ENCODE measurements at places on chromosomes 5 and 9.

DNA sequence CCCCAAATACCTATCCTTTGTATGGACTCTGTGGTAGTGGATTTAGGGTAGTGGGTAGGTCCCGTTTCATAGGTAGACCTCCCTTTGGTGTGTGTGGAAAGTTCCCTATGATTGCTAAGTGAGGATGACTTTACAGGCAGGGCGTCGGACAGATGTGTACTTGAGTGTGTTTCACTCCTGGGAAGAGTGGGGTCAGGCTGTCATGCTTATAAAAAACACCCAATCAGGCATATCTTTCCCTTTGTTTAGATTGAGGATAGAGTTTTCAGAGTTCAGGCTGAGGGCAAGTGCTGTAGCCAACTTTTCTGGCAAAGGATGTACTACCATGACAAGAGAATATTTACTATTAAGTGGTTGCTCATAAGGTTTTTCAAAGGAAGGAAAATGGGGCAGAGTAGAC lies 242.0 kb downstream of the YTHDC2 start:
- no peak for DNase-seq

DNA sequence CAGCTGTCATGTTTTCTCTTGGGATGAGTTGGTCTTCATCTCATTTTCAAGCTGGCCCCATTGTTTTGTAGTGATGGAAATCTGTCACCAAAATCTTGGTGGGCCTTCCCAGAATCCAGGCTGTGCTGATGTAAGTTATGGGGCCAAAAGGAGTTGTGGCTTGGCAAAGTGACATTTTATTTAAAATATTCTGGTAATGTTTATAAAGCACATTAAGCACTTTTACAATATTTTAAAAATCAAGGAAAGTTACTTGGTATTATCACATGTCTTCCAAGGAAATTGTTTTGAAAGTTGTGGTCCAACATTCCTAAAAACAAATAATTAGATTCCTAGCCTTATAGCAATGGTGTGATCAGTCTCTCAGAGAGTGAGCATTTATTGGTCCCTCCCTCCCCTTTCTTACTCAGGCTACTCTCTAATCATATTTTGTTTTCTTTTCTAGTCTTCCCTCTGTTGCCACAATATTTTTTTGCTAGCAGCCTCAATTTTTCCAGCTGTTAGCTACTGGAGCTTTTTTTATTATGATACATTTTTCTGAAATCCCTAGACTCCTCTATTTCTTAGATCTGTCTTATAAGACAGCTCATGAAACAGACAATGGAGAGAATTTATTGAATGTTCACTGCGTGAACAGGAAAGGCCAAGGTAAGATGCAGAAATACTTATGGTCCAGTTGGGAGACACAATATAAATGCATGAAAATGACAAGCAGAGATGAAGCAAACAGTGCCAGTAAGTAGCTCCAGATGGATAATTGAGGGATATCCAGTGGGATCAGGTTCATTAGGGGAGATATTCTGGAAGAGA lies 408.1 kb upstream of the ZNF608 start:
- peak; percentile 53 for DNase-seq

DNA sequence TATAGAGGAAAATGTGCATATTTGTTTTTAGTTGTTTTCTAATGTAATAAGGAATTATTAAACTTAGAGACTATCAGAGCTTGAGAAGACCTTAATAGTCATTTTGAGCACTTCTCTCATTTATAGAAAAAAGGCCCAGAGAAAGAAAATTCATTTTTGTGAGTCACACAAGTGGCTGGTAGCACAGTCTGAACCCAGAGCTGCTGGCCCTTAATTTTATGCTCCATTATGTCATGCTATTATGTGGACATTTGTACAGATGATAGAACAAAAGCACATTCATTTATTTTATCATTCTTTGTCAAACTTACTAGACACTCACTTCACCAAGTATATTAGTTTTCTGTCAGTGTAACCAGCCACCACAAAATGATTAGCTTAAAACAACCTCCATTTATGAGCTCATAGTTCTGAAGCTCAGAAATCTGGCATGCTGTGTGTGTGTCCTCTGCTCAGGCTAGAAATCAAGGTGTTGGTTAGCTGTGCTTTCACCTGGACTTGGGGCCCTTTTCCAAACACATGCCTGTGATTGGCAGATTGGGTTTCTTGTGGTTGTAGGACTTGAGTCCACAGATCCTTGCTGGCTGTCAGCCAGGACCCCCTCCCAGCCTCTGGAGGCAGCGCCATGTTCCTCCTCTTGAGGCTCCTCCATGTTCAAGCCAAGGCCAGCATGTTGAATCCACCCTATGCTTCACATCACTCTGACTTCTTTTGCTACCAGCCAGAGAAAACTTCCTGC lies 188.9 kb downstream of the ARHGAP26 start:
- peak; percentile 29 for DNase-seq

- no peak for DNase-seq
Observed at GRCh38 chr5:66840511-66841013, 244.4 kb downstream of the MAST4 start.

- DNase-seq, result peak; percentile 2
Observed at GRCh38 chr5:121503111-121503840, 348.4 kb upstream of the FTMT start.

DNA sequence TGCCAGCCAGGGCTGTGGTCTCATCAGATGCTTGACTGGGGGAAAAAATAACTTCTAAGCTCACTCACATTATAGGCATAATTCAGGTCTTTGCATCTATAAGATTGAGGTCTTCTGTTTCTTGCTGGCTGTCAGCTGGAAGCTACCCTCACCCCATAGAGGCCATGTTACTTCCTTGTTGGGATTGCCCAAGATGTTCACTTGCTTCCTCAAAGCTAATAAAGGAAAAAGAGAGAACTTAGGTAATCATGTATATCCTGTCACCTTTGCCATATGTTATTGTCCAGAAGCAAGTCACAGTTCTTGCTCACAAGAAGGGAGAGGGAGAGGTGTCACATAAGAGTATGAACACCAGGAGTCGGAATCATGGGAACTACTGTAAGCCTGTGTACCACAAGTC lies 38.7 kb upstream of the ANKRD34B start:
- no peak for DNase-seq

- DNase-seq, result no peak
Observed at GRCh38 chr9:27564670-27565069, 8.6 kb downstream of the C9orf72 start.

DNA sequence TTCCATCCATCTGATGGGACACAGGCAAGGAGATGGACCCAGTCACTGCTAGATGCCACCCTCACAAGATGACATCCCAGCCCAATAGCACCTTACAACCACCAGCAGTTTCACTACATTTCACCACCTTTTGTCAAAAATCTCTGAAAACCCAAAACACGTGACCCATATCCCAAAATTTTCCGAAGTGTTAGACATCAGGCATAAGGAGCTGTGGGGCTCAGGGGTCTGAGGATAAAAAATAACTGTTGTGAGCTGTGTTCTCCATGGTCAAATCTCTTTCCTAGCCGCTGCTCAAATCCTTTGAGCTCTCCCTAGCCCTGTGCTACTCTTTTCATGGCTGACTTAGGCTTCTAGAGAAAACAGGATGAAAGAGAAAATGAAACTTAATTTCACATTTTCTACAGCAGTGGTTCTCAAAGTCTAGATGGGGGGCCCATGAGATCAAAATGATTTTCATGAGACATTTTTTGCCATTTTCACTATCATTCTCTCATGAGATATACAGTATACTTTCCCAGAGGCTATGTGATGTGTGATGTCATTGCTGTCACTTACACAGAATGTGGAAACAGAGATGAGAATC lies 40.7 kb downstream of the TIMD4 start:
- DNase-seq, result no peak

DNA sequence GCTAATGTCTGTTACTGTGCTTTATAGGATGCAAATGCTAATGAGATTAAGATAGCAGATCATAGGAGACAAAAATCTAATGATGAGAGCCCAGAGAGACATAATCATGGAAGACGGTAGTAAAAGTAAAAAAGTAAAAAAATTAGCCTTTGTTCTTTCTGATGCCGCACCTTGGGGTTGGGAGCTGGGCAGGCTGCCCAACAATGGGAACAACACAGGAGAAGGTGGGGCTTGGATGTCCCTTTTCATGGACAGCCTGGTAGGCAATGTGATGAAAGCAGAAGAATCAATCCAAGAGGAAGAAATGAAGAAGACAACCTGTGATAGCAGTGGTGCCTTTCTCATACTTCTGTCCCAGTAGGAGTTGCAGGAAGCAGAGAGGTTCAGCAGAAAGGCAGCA lies 57.2 kb downstream of the RAB14 start:
- no peak for DNase-seq

GRCh38 chr9:125161284-125161918 lies 18.1 kb upstream of the SCAI start:
- peak; percentile 70 for DNase-seq

GRCh38 chr5:151740336-151740942 lies 18.0 kb downstream of the ATOX1 start:
- DNase-seq, result peak; percentile 98

DNA sequence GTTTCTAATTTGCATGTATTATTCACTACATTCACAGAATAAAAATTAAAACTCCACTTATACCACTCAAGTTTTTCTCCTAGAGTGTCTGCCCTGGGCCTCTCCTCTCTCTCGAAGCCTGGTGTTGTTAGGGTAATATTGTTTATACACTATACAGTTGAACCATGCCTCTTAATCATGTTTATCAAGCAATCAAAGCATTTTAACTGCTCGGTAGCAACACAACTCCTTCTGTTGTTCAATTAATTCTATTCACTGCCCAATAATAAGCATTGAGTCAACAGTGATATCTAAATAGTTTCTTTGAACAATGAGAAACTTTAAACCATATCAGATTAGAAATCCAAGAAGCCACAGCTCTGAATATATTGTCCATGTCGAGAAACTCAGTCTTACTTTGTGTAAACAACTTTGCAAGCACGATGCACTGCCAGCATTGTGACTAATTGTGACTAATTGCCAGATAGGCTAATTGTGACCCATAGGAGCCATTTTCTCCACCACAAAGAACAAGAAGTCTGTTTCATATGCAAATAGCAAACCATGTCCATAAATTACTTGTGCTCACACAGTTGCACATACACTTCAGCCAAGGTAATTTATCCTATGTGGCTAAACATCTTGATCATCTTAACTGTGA lies at the start of gene DNAH5:
TSS of gene DNAH5 (minus strand) at position 129 of the 640 bp plus-strand sequence. CDS start 250 bp downstream, outside the sequence.
- peak; percentile 3 for DNase-seq

- DNase-seq, result peak; percentile 15
Observed at GRCh38 chr5:113487416-113487780, 855 bp downstream of the MCC start.

DNA sequence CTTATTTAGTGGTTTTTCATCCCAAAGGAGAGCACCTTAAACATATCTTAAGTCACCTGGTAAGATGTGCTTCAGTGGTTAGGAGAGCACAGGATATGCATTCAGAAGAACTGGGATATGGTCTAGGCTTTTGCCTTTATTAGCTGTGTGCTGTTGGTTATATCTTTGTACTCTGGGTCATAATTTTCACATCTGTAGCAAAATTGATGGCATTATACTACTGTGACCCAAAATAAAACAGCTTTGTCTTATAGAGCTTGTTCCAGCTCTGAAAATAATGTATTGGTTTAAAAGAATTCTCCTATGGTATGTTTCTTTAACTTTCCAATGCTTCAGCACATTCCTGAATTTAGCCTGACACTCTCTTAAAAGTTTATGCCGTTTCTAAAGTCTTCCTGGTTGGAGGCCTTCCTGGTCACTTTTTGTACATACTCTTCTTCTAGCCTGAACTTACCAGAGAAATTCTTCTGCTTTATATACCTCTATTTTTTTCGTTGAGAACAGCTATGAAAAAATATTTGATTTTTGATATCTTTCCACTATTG lies 337.1 kb upstream of the MPDZ start:
- no peak for DNase-seq

DNA sequence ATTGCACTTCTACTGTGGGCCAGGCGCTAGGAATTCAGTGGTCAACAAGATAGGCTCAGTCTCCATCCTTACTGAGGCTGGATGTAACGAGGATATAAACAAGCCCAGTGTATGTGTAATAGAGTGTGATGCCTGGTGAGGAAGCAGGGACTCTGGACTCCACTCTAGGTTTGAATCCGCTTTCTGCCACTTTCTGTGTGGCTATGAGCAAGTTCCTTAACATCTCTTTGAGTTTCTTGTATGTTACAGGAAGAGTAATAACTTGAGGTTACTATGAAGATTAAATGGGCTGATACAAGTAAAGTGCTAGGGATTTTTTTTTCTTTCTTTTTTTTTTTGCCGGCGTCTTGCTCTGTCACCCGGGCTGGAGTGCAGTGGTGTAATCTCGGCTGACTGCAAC lies 12.4 kb downstream of the DOCK2 start:
- DNase-seq, result no peak

- DNase-seq, result no peak
Observed at GRCh38 chr5:1325191-1325741, 19.6 kb downstream of the CLPTM1L start.

DNA sequence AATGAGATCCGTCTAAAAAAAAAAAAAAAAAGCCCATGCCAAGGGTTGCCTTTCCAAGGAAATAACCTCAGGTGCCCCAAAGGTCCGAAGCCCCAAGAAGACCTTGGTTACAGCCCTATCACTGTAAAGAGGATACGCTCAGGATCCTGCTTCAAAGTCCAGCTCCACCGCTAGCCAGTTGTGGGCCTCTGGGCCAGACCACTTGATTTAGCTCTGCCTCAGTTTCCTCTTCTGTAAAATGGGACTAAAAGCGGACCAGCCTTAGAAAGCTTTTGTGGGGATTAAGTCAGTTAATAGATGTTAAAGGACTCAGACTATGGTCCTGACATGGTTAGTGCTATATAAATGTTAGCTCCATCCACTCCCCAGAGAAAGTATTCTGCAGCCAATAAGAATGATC lies 48.7 kb upstream of the ORM1 start:
- DNase-seq, result no peak

- no peak for DNase-seq
Observed at GRCh38 chr5:19492861-19493260, 495.1 kb downstream of the CDH18 start.

DNA sequence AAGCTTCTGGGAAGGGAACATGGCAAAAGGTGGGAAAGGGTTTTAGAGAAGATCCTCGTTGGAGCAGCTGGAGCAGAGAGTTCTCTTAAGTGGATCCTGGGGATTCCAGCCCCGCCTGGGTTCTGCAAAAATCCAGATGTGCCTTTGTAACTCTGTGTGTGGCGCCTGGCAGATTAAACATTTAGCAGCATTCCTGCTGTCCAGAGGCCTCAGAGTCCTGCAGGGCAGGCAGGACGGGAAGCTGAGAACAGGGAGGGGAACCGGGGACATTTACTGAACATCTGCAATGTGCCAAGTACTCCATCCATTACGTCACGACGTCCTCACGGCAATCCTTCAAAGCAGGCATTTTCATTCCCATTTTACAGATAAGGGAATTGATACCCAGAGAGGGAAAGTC lies 6.0 kb downstream of the EIF4E1B start:
- peak; percentile 29 for DNase-seq

Data from EH (cell line).